ENCODE measurements at places on chromosomes 7 and 10. TPM values are rescaled to one million over a fixed set of nuclear protein-coding genes. Genes with fewer than 3 reads are reported as not detected.
A peak's percentile ranks its signal among the peaks of the same experiment; 100 is the strongest.

Gene TMEM130
- not detected for total RNA-seq

DNA sequence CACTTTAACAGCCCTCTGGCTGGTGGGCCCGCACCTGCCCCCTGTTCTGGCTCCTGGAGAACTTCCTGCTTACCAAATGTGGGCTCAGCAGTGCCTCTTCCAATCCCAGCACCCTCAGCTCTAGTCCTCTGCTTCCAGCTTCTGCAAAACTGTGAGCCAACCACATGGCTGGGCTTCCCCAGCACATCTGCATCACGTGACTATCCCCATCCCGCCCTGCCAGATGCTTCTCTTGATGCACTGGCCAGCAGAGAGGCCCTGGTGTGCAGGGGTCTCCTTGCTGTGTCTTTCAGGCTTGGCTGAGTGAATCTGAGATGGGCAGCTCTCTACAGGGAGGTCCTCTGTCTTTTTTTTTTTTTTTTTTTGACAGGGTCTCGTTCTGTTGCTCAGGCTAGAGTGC, 43.8 kb upstream of the DMBT1 start:
- H3K4me3 ChIP-seq = no peak overlapping the region
- H3K27me3 ChIP-seq = peaks cover 25% of the 10 kb centered on the region
- H3K4me1 ChIP-seq = no peaks in the 10 kb centered on the region
- no peak overlapping the region for H3K27ac ChIP-seq

- no peaks in the 10 kb centered on the region for H3K36me3 ChIP-seq
- no peak overlapping the region for H3K4me3 ChIP-seq
- H3K27ac ChIP-seq = no peak overlapping the region
Measured at GRCh38 chr10:113310347-113310746, 242.5 kb upstream of the HABP2 start.

DNA sequence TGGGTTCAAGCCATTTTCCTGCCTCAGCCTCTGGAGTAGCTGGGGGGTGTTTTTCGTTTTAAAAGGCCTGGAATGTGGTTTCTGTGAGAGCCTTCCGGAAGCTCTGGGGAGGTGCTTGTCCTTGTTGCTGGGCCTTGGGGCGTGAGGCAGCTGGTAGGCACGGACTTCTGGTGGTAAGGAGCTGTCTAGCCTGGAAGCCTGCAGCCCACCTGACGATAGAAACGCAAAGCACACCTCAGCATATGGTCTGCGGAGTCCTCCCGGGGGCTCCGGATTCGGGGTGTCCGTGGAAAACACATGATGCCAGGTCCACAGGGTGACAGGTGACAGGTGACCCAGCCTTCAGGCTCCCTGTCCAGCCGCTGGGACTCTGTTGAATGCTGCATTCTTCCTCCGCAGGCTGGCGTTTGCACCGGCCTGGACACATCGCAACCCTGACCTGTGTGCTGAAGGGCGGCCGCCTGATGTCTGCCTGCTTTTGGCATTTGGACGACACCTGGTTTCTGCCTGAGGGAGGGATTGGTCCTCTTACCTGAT, 37.3 kb downstream of the INPP5A start:
- peak; percentile 37 for DNase-seq
- peaks cover 29% of the 10 kb centered on the region for H3K4me1 ChIP-seq
- H3K27ac ChIP-seq = peak overlapping the region; percentile 77
- H3K4me3 ChIP-seq = no peak overlapping the region

Gene KCNIP2
- 3.3 TPM for total RNA-seq

GRCh38 chr10:119852822-119853221, 19.8 kb downstream of the MCMBP start:
- no peaks in the 10 kb centered on the region for H3K27me3 ChIP-seq
- H3K4me1 ChIP-seq = no peaks in the 10 kb centered on the region
- DNase-seq = no peak
- H3K36me3 ChIP-seq = peaks cover 10% of the 10 kb centered on the region
- no peak overlapping the region for H3K4me3 ChIP-seq

Gene PDIA4
- total RNA-seq = 332 TPM
